ENCODE measurements at places on chromosomes 7 and 10.
A peak's percentile ranks its signal among the peaks of the same experiment; 100 is the strongest.

- peak; percentile 21 for DNase-seq
Observed at GRCh38 chr10:100519311-100520051, at the start of gene SEC31B. Gene SEC31B (minus strand): TSS chr10:100519861. CDS start chr10:100516952, 2,909 bp downstream.

DNA sequence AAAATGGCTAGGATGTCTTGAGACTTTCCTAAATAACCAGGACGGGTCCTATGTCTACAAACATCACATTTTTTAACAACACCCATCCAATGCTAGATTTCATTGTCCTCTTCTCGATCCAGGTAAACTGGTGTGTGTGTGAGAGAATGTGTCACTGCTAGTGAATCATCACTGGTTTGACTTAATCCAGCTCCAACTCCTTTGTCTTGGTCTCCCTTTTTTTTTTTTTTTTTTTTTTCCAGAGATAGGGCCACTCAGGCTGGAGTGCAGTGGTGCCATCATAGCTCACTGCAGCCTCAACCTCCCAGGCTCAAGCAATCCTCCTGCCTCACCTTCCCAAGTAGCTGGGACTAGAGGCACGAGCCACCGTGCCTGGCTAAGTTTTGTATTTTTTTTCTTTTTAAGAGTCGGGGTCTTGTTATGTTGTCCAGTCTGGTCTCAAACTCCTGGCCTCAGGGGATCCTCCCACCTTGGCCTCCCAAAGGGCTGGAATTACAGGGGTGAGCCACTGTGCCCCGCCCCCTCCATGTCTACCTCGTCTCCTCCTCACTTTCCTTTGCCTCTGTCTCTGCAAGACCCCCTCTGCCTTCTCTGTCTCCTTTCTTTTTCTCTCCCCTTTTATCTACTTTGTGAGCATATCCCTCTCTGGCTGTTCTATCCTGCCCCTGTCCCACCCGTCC lies 2.2 kb upstream of the UFSP1 start:
- no peak for DNase-seq

GRCh38 chr10:10676972-10677371 lies 340.7 kb upstream of the CELF2 start:
- DNase-seq, result no peak

- no peak for DNase-seq
Observed at GRCh38 chr10:716821-717220, 27.4 kb upstream of the DIP2C start.

GRCh38 chr7:129771201-129771927 lies 159.8 kb downstream of the NRF1 start:
- DNase-seq, result no peak

DNA sequence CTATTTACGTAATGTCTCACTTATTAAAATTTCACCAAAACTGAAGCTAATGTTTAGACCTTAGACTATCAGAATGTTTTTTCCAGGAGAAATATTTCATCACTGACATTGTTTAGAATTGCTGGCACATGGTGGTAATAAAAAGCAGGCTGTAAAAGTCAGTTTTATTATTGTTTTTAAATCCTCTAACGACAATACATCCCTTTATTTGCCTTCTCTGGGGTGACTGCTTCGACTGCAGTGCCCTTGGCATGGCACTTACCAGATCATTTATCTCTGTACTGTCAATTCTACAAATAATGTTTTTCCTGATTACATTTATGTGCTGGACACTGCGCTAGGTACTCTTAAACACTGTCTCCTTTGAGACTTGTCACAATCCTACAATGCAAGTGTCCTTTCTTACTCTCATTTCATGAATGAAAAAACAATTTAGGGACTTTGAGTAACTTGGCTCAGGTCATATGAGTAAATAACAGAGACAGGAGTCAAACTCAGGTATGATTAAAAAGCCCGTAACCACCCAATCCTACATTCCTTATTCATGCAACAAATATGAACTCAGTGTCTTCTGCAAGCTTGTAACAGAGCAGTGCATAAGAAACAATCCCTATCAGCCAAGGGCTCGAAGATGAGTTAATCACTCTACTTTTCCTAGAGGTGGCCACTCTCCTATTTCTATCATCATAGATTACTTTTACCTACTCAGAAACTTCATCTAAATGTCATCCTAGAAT lies 5.6 kb upstream of the ING3 start:
- no peak for DNase-seq

- DNase-seq, result no peak
Observed at GRCh38 chr7:142791502-142791901, 20.7 kb downstream of the PRSS2 start.

GRCh38 chr10:110646417-110647135 lies 2.4 kb downstream of the RBM20 start:
- no peak for DNase-seq

DNA sequence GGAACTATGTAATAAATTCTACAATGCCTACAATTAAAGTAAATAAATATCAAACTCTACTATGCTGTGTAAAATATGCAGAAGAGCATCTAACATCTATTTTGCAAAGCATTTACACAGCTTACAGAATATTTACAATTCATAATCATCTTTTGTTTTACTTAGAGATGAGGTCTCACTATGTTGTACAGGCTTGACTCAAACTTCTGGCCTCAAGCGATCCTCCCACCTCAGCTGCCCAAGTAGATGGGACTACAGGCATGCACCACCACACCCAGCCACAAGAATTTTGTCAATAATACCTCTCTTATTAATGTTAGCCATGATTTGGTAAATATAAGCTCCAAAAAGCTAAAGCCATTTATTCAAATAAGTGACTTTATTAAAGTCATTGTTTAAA lies 21.9 kb upstream of the CAV2 start:
- DNase-seq, result no peak

All from fibroblast of skin of back (primary cell).